ENCODE measurements at places on chromosomes 6 and 20.

DNA sequence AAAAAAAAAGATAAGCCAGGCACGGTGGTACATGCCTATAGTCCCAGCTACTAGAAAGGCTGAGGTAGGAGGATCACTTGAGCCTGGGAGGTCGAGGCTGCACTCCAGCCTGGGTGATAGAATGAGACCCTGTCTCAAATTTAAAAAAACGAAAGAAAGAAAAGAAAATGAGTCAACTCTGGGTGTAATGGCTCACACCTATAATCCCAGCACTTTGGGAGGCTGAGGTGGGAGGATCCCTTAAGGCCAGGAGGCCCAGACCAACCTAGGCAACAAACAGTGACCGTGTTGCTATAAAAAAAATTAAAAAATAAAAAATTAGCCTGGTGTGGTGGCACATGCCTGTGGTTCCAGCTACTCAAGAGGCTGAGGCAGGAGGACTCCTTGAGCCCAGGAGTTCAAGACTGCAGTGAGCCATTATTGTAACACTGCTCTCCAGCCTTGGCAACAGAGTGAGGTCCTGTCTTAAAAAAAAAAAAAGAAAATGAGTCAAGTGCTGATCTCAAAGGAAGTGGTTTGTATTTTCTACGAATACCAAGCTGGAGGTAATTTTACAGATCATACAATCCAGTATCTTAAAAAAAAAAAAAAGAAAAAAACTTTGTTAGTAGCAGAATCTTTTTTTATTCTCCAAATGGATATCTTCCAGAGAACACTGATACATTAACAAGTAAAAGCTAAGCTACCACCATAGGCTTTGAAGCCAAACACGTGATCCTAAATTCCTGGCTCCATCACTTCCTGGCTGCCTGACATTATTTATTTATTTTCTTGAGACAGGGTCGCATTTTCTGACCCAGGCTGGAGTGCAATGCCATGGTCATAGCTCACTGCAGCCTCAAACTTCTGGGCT is 5.7 kb downstream of the COMMD7 start:
- DNase-seq, result peak; percentile 41

GRCh38 chr20:36773597-36774390 is at the start of gene DSN1:
Gene DSN1, minus strand, starts transcription at chr20:36773763. Its CDS starts 2,305 bp downstream, at chr20:36771458.
- peak; percentile 96 for DNase-seq

- DNase-seq, result peak; percentile 70
Observed at GRCh38 chr6:133741375-133741861, 147.5 kb upstream of the TCF21 start.

GRCh38 chr20:53330601-53331140 is 263.0 kb downstream of the ZNF217 start:
- no peak for DNase-seq

- no peak for DNase-seq
Observed at GRCh38 chr20:37907330-37907676, 4.4 kb downstream of the VSTM2L start.

GRCh38 chr20:58753267-58753921 is 60.8 kb downstream of the NPEPL1 start:
- no peak for DNase-seq

- peak; percentile 45 for DNase-seq
Observed at GRCh38 chr20:47440857-47441773, 60.6 kb upstream of the NCOA3 start.

DNA sequence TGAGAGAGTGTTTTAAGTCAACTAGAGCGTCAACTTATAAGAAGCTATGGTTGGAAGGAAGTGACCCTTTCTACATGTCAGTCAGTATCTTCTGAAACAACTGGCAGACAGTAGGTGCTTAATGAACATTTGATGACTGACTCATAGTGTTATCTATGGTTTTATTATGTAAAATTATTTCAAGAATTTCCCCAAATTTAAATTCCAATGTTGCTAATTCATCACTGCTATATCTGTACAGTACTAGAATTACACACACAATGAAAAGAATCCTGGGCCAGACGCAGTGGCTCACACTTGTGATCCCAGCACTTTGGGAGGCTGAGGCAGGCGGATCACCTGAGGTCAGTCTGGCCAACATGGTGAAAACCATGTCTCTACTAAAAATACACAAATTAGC is 721.4 kb upstream of the FLRT3 start:
- no peak for DNase-seq

- DNase-seq, result no peak
Observed at GRCh38 chr20:40891351-40891750, 137.3 kb upstream of the TOP1 start.

DNA sequence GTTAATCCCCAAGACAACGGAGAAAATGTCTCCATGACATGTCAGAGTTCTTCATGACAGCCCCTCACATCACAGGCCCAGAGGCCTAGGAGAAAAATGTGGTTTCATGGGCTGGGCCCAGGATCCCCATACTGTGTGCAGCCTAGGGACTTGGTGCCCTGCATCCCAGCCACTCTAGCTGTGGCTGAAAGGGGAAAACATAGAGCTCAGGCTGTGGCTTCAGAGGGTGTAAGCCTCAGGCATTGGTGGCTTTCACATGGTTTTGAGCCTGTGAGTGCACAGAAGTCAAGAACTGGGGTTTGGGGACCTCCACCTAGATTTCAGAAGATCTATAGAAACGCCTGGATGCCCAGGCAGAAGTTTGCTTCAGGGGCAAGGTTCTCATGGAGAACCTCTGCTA is 122.8 kb downstream of the FHL5 start:
- DNase-seq, result no peak

DNA sequence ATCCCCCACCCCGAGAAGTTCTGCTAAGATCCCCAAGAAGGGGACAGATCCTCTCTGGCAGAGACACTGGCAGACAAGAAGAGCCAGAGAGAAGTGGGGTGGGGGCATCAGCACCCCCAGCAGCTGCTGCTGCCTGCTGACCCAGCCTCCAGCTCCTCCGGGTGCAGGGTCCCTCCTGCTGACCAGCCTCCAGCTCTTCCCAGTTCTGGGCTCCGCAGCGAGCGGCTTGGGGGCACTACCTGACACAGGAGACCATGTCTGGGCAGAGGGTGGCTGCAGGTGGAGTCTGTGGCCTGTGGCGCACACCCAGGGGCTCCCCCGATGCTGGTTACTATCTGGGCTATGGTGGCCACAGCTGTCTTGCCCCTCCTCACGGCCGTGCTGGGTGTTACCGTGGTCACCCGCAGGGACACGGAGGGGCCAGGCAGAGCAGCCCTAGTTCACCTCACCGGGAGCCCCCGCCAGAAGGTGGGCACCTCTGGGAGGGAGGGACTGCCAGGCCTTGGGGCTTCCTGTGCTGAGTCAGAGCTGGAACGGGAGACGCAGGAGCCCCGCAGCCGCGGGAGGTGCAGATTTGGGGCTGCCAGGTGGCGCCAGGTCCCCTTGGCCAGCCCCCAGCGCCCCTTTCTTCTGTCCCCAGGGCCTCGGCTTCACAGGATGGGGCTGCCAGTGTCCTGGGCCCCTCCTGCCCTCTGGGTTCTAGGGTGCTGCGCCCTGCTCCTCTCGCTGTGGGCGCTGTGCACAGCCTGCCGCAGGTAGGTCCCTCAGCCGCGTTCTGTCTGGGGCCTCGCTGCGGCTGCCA is 630 bp downstream of the LIME1 start:
- DNase-seq, result peak; percentile 28

GRCh38 chr6:12404651-12405050 is 114.5 kb downstream of the EDN1 start:
- no peak for DNase-seq

- peak; percentile 30 for DNase-seq
Observed at GRCh38 chr6:121584586-121585369, 149.3 kb downstream of the GJA1 start.

- DNase-seq, result peak; percentile 71
Observed at GRCh38 chr6:148414836-148415235, 72.2 kb downstream of the SASH1 start.

- no peak for DNase-seq
Observed at GRCh38 chr6:1439349-1439748, 50.0 kb downstream of the FOXF2 start.

- peak; percentile 52 for DNase-seq
Observed at GRCh38 chr6:125255201-125255600, 46.6 kb downstream of the HDDC2 start.

DNA sequence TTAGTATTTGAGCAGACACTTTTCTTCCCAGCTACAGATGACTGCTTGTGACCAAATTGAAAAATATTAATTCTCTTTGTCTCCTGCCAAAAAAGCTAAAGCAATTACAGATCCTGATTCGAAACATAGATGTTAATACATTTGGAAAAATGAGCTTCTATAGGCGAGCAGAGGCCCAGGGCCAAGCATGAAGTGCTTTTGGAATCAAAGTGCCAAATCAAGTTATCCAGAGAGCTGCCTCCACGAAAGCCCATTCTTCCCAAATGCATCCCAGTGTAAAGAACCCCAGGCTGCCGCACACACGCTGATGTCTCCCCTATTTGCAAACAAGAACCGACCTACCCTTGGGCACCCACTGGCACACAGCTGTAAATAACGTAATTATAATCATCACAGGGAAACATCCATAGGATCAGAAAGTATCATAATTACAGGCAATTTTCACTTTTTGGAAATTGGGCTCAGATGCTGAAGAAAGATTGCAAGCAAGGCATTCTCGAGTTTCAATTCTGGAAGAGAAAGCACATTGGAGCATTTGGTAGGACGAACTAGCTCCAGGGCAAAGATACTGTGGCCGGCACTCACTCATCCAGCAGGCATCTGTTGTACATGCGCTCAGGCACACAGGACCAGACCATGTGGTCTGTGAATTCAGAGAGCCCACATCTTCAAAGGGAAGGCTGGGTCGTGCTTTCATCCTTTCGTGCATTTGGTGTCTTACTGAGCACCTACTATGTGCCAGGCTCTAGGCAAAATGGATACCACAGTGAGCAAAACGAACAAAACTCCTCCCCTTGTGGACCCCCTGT is 45.9 kb downstream of the BMP7 start:
- no peak for DNase-seq

GRCh38 chr20:50983321-50983720 is 24.7 kb downstream of the MOCS3 start:
- no peak for DNase-seq

DNA sequence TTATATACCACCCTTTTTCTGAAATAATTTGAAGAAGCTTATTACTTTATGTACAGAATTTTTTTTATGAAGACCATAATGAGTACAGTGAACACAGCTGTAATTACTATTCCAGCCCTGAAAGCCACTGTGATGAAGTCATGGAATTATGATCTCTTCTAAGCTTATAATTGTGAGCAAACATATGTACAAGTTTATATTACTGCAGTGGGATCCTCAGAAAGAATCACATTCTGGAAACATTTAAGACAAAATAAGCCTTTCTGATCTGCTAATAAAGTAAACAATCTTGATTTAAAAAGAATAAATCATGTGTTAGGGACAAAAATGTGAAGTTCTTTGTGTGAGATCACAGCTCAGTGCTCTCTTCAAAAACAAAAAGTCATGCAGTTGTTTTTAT is 560.4 kb downstream of the CD109 start:
- DNase-seq, result no peak

DNA sequence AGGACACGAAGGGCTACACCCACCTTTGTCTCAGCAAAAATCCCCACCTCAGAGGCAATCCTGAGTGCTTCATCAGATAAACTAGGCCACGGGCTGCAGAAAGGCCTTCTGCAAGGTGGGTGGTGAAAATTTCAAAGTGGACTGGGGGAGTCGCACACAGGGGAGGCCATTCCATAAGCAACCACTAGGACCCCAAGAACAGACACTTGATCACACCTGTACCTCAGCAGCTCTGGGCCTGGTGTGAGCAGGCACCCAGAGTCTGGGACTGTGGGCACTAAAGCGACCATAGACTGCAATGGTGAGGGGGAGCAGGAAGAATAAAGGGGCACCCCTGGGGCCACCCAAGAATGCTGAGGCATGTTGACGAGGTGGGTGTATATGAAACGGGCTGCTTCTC is 52.6 kb downstream of the SERAC1 start:
- DNase-seq, result no peak

- no peak for DNase-seq
Observed at GRCh38 chr6:105836379-105836778, 249.8 kb upstream of the PRDM1 start.

DNA sequence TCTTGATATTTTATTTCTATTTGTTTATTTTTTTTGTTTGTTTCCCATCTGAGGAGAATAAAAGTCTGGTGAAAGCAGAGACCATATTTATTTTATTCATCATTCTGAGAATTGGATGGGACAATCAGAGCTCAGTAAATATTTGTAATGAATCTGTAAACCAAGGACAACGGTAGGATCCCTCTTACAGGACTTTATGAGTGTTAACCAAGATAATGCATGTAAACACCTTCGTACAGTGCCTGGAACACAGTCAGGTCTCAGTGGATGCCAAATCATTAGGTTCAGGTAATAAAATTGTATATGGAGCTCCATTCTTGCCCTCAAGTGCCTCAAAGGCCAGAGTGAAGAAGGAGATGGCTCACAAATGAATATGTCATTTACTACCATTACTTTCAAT is 288.7 kb downstream of the PAX1 start:
- DNase-seq, result no peak

DNA sequence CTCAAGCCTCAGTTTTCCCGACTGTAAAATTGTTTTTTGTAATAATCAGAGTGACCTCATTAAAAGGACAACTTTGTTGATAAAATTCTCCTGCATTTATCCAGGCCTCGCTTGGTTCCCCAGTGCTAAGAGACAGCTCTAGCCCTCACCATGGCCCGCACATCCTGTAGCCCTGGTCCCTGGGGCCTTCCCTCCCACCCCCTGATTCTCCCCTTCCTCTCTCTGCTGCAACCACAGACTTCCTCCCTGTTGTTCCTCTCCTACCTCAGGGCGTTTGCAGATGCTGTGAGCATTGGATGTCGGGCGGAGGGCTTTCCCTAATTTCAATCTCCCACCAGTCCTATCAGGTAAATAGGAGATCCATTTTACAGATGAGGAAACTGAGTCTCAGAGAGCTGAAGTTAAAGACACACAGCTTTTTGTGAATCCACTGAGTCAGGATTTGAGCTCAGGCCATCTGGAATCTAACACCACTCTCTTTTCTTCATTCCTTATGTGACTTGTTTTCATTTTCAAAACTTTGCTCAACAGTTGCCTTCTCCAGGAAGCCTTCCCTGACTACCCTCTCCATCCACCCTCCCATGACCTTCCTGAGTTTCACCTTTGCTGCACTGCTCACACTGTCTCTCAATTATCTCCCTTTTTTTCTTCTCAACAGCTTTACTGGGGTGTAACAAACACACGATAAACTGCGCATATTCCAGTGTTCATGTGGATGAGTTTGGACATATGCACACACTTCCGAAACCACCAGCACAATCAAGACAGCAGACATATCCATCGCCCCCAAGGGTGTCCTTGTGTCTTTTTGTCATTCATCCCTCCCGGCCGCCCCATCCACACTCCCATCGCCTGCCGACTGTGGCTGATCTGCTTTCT is 107.1 kb downstream of the CEBPB start:
- DNase-seq, result no peak

- DNase-seq, result no peak
Observed at GRCh38 chr6:87738000-87738399, 36.0 kb upstream of the AKIRIN2 start.

DNA sequence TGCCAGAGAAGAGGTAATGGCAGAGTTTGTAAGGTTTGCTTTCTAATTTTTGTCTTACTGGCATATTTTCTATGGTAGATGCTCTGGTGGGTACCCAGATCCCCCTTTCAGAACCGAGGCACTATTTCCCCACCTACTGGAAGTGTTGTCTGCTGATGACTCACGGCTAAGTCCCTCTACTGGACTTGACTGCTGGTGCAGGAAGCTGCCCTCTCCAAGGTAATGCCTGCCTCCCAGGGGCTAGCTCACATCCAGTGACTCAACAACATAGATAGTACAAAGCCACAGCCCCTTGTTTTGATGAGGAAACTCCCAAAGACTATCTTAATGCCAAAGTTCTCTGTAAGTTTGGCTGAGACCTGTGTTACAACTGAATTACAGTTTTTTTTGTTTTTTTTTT is 285.4 kb upstream of the FLRT3 start:
- DNase-seq, result peak; percentile 87

- DNase-seq, result no peak
Observed at GRCh38 chr20:63738687-63739129, 868 bp upstream of the SLC2A4RG start.
